ENCODE measurements at places on chromosomes 5 and 9.

- H3K36me3 ChIP-seq = no peaks in the 10 kb centered on the region
- no peaks in the 10 kb centered on the region for H3K4me1 ChIP-seq
These were observed 98.5 kb downstream of the SNX18 start for GRCh38 chr5:54616031-54616430.

- H3K36me3 ChIP-seq = no peaks in the 10 kb centered on the region
- no peaks in the 10 kb centered on the region for H3K4me1 ChIP-seq
- H3K27ac ChIP-seq = no peak overlapping the region
- H3K27me3 ChIP-seq = no peaks in the 10 kb centered on the region
- no peak overlapping the region for H3K4me3 ChIP-seq
These were observed 99.7 kb downstream of the ST8SIA4 start for GRCh38 chr5:100803397-100803796.

DNA sequence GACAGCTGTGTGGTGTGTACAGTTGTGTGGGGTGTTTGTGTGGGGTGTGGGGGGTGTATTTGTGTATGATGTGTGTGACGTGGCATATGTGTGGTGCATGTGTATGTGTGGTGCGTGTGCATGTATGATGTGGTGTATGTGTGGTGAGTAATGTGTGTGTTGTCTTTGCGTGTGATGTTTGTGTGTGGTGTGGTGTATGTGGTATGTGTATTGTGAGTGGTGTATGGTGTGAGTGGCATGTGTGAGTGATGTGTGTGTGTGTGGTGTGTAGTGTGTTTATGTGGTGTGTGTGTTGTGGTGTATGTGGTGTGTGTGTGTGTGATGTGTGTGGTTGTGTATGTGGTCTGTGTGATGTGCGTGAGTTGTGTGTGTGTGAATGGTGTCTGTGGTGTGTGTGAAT is 191.1 kb downstream of the MELK start:
- no peaks in the 10 kb centered on the region for H3K4me1 ChIP-seq
- DNase-seq = no peak
- no peaks in the 10 kb centered on the region for H3K36me3 ChIP-seq
- H3K27ac ChIP-seq = no peak overlapping the region
- H3K27me3 ChIP-seq = peaks cover 55% of the 10 kb centered on the region

GRCh38 chr5:55218967-55219366 is 8.1 kb downstream of the MCIDAS start:
- no peak for DNase-seq
- no peak overlapping the region for H3K27ac ChIP-seq
- no peaks in the 10 kb centered on the region for H3K4me1 ChIP-seq
- H3K36me3 ChIP-seq = no peaks in the 10 kb centered on the region

GRCh38 chr9:130693101-130693425 is 517 bp upstream of the EXOSC2 start:
- peak overlapping the region; percentile 91 for H3K4me3 ChIP-seq
- peak overlapping the region; percentile 73 for H3K27ac ChIP-seq
- no peaks in the 10 kb centered on the region for H3K4me1 ChIP-seq
- no peaks in the 10 kb centered on the region for H3K27me3 ChIP-seq

DNA sequence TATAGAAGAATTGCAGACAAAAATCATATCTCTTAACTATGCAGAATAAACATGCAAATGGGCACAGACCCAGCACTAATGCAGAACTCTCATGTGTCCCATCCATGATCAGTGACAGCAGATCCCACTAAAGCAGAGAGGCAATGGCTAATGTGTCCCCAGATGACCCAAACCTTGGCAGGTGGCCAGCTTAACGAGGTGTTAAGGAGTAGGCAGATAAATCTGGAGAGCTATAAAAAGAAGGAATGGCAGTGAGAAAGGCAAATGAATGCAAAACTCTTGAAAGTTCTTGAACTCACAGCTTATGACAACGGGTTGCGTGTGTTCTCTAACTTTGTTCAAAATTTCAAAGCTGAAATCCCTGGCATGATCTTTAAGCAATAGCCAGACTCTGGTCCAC is 265.4 kb downstream of the RASEF start:
- no peaks in the 10 kb centered on the region for H3K27me3 ChIP-seq
- no peaks in the 10 kb centered on the region for H3K4me1 ChIP-seq
- no peak overlapping the region for H3K27ac ChIP-seq
- H3K4me3 ChIP-seq = no peak overlapping the region
- H3K36me3 ChIP-seq = no peaks in the 10 kb centered on the region

GRCh38 chr5:164577742-164578141 is 1072.3 kb downstream of the MAT2B start:
- DNase-seq = no peak
- H3K4me3 ChIP-seq = no peak overlapping the region
- no peaks in the 10 kb centered on the region for H3K4me1 ChIP-seq
- H3K27ac ChIP-seq = no peak overlapping the region

GRCh38 chr5:36478646-36479317 is 127.6 kb upstream of the SLC1A3 start:
- no peaks in the 10 kb centered on the region for H3K27me3 ChIP-seq
- H3K4me1 ChIP-seq = no peaks in the 10 kb centered on the region
- no peak overlapping the region for H3K27ac ChIP-seq
- H3K36me3 ChIP-seq = no peaks in the 10 kb centered on the region
- no peak for DNase-seq

DNA sequence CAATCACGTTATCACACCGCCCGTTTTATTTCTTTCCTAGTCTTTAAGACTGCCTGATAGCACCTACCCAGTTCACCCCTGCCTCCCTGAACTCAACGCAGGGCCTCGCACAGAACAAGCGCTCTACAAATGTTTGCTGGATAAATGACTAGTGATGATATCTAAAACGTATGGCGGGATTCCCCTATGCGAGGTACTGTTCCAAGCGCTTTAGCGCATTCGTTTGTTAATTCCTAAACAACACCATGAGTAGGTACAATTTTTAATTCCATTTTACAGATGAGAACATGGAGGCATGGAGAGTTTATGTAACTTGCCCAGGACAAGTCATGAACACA is 6.6 kb downstream of the POU4F3 start:
- H3K27ac ChIP-seq = no peak overlapping the region
- no peak for DNase-seq
- H3K36me3 ChIP-seq = no peaks in the 10 kb centered on the region
- H3K27me3 ChIP-seq = peaks cover 5% of the 10 kb centered on the region

DNA sequence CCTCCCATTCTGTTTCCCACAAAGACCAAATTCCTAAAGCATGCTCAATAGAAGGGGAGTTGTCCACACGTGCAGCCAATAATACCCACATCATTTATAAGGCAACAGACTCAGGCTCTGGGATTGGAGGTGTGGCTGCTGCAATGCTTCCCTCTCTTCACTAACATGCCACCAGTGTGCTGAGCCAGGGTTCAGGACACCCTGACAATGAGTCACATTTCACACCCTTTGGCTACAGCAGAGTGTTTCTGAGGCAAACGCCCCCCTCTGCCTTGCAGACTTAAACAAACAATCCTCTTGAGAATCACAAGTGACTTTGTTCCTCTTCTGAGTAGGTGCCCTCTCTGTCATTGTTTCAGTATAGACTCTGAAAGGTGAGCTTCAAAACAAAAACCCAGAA is 189.3 kb upstream of the TLE4 start:
- no peaks in the 10 kb centered on the region for H3K4me1 ChIP-seq
- no peak overlapping the region for H3K4me3 ChIP-seq
- no peak for DNase-seq
- no peaks in the 10 kb centered on the region for H3K27me3 ChIP-seq
- H3K36me3 ChIP-seq = no peaks in the 10 kb centered on the region

GRCh38 chr9:129348890-129349664 is 171.0 kb upstream of the IER5L start:
- no peaks in the 10 kb centered on the region for H3K4me1 ChIP-seq
- no peak for DNase-seq
- no peaks in the 10 kb centered on the region for H3K27me3 ChIP-seq
- no peaks in the 10 kb centered on the region for H3K36me3 ChIP-seq
- H3K4me3 ChIP-seq = no peak overlapping the region

GRCh38 chr5:168752012-168752411 is 172.8 kb upstream of the PANK3 start:
- no peaks in the 10 kb centered on the region for H3K36me3 ChIP-seq
- no peak overlapping the region for H3K4me3 ChIP-seq
- H3K27me3 ChIP-seq = no peaks in the 10 kb centered on the region
- no peaks in the 10 kb centered on the region for H3K4me1 ChIP-seq
- H3K27ac ChIP-seq = no peak overlapping the region

GRCh38 chr9:108727580-108728111 is 128.1 kb downstream of the ACTL7B start:
- H3K36me3 ChIP-seq = no peaks in the 10 kb centered on the region
- no peak for DNase-seq
- H3K4me3 ChIP-seq = no peak overlapping the region
- no peaks in the 10 kb centered on the region for H3K27me3 ChIP-seq
- H3K4me1 ChIP-seq = no peaks in the 10 kb centered on the region

DNA sequence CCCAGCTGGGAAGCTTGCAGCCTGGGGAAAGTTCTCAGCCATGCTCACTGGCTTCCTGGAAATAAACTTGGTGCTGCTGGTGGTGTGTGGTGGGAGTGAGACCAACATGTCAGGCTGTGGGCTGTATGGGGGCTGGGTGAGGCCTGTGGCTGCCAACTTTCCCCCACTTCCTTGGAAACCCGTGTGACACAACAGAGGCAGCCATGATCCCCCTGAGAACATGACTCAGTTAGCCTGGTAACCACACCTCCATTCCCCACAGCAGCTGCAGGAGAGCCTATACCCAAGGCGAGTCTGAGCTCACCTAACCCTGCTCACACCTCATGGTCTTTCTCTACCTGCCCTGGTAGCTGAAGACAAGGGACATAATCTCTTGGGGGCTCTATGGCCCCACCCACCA is 72.7 kb upstream of the RGMB start:
- no peak overlapping the region for H3K27ac ChIP-seq
- no peaks in the 10 kb centered on the region for H3K36me3 ChIP-seq

GRCh38 chr5:54656261-54656728 is 138.7 kb downstream of the SNX18 start:
- no peak for DNase-seq
- no peaks in the 10 kb centered on the region for H3K36me3 ChIP-seq
- H3K4me1 ChIP-seq = no peaks in the 10 kb centered on the region
- H3K27me3 ChIP-seq = no peaks in the 10 kb centered on the region
- peak overlapping the region; percentile 59 for H3K27ac ChIP-seq

GRCh38 chr9:34986540-34987047 is 3.0 kb upstream of the DNAJB5 start:
- H3K4me3 ChIP-seq = no peak overlapping the region
- peaks cover 3% of the 10 kb centered on the region for H3K4me1 ChIP-seq
- H3K27me3 ChIP-seq = no peaks in the 10 kb centered on the region
- no peak for DNase-seq
- no peaks in the 10 kb centered on the region for H3K36me3 ChIP-seq

DNA sequence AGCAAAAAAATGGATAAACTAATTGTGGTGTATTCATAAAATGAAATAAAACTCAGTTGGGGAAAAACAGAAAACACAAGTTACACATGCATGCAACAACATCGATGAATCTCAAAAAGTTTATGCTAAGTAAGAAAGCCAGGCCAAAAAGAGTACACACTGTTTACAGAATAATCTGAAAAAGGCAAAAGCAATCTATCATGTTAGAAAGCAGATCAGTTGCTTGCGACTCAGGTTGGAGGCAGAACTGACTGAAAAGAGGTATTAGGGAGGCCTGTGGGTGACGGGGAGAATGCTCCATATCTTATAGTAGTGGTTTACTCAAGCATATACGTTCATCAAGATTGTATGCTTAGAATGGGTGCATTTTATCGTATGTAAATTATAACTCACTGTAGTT is 119.2 kb downstream of the ARRDC3 start:
- H3K27me3 ChIP-seq = no peaks in the 10 kb centered on the region
- H3K4me1 ChIP-seq = no peaks in the 10 kb centered on the region

- DNase-seq = no peak
- H3K4me1 ChIP-seq = no peaks in the 10 kb centered on the region
- no peak overlapping the region for H3K4me3 ChIP-seq
- no peak overlapping the region for H3K27ac ChIP-seq
These were observed 362.7 kb downstream of the DMRTA1 start for GRCh38 chr9:22809371-22809770.

- H3K27me3 ChIP-seq = no peaks in the 10 kb centered on the region
- H3K36me3 ChIP-seq = no peaks in the 10 kb centered on the region
- no peak for DNase-seq
- no peak overlapping the region for H3K4me3 ChIP-seq
- no peak overlapping the region for H3K27ac ChIP-seq
- no peaks in the 10 kb centered on the region for H3K4me1 ChIP-seq
These were observed 3.3 kb downstream of the OR2Y1 start for GRCh38 chr5:180736536-180736935.

DNA sequence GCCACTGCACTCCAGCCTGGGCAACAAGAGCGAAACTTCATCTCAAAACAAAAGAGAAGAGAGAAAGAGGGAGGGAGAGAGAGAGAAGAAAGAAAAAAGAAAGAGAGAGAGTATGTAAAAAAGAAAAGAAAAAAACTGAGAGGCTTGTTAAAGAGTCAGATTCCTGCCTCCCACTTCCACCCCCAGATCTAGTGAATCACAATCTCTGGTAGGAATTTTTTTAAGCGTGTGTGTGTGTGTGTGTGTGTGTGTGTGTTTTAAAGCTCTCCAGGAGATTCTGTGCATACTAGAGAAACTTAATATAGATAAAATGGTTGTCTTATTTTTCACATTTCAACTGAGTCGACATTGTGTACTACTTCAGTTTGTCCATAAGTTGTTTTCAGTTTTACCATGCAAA is 32.0 kb downstream of the SAR1B start:
- H3K4me1 ChIP-seq = no peaks in the 10 kb centered on the region
- H3K4me3 ChIP-seq = no peak overlapping the region
- H3K36me3 ChIP-seq = no peaks in the 10 kb centered on the region
- no peak for DNase-seq

GRCh38 chr5:41695920-41696582 is 174.2 kb downstream of the OXCT1 start:
- no peaks in the 10 kb centered on the region for H3K36me3 ChIP-seq
- H3K4me1 ChIP-seq = no peaks in the 10 kb centered on the region
- DNase-seq = no peak
- H3K4me3 ChIP-seq = no peak overlapping the region

GRCh38 chr5:61333954-61334867 is 2.2 kb downstream of the ZSWIM6 start:
- H3K4me3 ChIP-seq = peak overlapping the region; percentile 90
- H3K4me1 ChIP-seq = no peaks in the 10 kb centered on the region
- H3K36me3 ChIP-seq = no peaks in the 10 kb centered on the region
- peak overlapping the region; percentile 77 for H3K27ac ChIP-seq

DNA sequence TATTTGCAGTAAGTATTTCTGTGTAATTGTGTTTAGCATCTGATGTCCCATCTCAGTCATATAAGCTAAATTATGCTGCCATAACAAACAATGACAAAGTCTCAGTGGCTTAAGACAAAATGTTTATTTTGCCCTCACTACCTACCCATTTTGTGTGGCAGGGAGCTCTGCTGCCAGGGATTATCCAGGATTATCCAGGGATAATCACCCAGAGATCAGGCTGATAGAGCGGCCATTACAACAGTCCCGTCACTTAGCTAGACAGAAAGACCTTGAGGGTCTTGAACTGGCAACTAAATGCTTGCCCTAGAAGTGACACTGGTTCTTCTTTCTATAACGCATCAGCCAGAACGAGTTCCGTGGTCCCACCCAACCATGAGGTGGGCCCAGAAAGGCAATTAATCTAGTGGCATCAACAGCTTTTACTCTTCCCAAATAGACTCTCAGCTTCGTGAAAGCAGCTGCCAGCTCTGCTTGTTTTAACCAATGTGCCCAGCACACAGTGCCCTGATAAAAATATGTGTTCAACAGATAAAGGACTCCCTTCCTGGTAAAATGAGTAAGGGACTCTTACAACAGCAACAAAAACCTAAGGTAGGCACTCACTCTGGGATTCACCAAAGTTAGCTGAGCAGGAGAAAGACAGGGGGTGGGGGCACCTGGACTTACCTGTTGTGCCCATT is 22.8 kb downstream of the CCDC69 start:
- no peak overlapping the region for H3K27ac ChIP-seq

GRCh38 chr5:154199671-154200220 is 9.2 kb downstream of the GALNT10 start:
- no peaks in the 10 kb centered on the region for H3K4me1 ChIP-seq
- H3K4me3 ChIP-seq = no peak overlapping the region
- DNase-seq = no peak
- H3K36me3 ChIP-seq = no peaks in the 10 kb centered on the region

Measured in breast epithelium (tissue), 4 donors.